ENCODE measurements at places on chromosomes 5 and 9.

- DNase-seq, result no peak
Measured at GRCh38 chr5:91095313-91095712, 287.8 kb downstream of the ARRDC3 start.

GRCh38 chr9:93522736-93523135 is 53.6 kb upstream of the PHF2 start:
- DNase-seq, result no peak

- no peak for DNase-seq
Measured at GRCh38 chr5:82480331-82480730, 202.2 kb upstream of the RPS23 start.

- no peak for DNase-seq
Measured at GRCh38 chr9:108477529-108478006, 378.2 kb downstream of the ACTL7B start.

DNA sequence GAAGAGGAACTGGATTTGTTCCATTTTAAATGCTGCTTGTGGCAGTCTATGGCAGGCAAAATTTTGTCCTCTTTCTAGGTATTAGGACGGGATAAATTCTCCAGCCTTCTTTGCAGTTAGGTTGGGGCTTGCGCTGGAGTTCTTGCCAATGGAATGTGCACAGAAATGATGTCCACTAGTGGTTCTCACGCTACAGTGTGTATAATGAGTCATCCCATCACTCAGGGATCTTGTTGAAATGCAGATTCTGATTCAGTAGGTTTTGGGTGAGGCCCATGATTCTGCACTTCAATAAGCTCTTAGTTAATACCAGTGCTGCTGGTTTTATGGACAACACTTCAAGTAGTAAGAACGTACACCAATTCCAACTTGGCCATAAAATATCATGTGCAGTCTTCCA is 317.6 kb upstream of the KLF4 start:
- DNase-seq, result no peak

DNA sequence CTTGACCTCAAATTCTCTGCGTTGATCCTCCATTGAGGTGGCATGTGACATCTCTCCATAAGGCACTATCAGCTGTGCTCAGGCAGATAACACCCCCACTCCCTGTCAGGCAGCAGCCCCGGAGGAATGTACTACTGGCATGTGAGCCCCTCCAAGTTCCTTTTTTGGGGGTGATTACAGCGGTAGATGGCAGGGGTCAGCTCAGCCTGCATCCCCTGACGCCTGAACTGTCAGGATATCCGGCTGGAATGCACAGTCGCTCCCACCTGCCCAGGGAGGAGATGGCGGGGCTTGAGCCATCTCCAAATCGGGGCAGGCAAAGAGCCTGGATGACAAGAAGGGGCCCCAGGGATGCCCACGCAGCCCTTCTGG is 40.8 kb downstream of the FAM78A start:
- DNase-seq, result no peak

DNA sequence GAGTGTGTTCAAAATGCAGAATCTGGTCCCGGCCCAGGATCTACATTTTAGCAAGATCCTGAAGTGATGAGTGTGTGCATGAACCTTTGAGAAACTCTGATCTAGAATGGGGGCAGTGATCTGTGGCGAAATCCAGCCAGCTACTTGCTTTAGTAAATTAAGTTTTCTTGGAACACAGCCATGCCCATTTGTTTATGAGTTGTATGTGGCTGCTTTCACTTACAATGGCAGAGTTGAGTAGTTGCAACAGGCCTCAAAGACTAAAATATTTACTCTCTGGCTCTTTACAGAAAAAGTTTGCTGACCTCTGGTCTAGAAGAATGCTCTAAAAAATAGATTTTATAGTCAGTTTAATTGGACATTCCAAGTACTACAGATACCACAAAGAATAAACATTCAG is 588.3 kb downstream of the BNC2 start:
- no peak for DNase-seq

DNA sequence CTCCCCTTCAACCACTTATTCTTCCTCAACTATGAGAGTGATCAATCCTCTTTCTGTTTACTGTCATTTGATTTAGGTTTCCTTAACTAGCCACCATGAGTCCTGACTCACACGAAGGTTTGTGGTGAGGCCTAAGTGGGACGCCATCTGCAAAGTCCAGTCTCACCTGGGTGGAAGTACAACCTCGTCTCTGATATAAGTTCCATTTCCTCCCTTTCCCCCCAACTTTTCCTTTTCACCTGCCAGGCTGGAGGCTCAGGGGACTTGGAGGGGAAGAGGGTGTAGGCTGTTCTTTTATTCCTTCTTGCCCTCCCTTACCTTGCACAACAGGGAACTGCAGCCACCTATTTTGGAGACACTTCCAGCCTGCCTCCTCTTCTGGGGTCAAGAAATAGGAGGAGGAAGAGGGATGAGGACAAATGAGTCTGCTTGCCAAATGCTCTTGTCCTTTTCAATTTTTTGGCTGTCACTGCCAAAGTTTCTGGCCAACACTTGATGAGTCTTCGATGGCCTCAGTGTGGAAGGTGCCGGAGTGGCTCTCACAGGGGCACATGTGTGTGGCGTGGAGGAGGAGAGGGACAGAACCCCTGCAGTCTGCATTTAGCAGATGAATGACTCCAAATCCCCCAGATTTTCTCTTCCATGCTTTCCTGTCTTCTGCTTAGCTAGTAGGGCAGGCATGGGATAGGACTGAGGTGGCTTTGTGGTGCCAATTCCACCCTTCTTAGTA is 249.6 kb downstream of the NSG2 start:
- DNase-seq, result no peak

GRCh38 chr9:128286440-128286839 is 10.4 kb downstream of the SWI5 start:
- no peak for DNase-seq

- no peak for DNase-seq
Measured at GRCh38 chr5:17441351-17441750, 56.7 kb upstream of the TAF11L2 start.

GRCh38 chr9:106621313-106622163 is 241.4 kb upstream of the ZNF462 start:
- DNase-seq, result no peak

DNA sequence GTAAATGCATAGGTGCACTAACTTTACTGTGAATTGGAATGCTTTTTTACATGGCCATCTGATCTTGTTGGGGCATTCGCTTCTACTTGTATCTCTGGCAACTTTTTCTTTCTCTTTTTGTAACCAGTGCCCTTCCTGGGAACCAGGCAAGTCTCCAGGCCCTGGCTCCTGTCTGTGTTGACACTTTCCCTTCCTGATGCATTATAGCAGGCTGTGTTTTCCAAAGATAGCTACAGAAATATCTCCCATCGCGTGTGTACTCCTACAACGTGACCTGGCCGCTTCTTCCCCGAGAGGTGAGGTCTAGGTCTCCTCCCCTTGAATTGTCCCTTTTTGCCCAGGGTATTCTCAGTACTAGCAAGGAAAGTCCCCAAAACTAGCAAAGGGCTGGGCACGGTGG is 81.1 kb upstream of the SPIN1 start:
- peak; percentile 10 for DNase-seq

DNA sequence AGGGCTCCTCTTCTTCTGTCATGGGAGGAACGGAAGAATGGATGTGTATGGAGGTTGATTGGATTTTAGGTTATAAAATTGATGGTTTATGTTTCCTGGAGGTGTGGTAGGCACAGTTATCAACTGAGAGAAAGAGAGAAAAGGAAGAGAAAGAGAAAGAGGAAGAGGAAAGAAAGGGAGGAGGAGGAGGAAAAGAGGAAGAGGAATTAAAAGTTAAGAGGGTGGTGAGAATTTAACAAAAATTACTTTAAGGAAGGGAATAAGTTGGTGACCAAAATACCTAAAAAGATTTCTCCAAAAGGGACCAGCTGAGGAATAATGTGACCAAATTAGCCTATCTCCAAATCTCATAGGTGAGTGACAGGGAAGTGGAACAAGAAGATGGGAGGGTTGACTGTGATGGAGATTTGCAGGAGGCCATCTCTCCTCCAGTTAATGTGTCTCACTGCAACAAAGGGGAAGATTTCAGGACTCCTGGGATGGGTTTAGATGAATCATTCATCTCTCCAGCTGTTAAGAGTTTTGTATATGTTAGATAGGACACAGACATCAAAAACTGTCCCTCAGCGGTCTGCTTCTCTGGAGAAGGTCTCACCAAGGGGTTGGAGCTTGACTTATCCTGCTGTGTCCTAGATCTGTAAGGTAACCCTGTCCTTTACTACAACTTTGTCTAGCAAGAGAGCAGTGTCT is 76.0 kb upstream of the TMC1 start:
- no peak for DNase-seq

- no peak for DNase-seq
Measured at GRCh38 chr5:171570244-171570825, 150.9 kb downstream of the FGF18 start.

GRCh38 chr9:10806868-10807267 is 194.1 kb upstream of the PTPRD start:
- DNase-seq, result no peak
